ENCODE measurements at places on chromosomes 3 and 15.

DNA sequence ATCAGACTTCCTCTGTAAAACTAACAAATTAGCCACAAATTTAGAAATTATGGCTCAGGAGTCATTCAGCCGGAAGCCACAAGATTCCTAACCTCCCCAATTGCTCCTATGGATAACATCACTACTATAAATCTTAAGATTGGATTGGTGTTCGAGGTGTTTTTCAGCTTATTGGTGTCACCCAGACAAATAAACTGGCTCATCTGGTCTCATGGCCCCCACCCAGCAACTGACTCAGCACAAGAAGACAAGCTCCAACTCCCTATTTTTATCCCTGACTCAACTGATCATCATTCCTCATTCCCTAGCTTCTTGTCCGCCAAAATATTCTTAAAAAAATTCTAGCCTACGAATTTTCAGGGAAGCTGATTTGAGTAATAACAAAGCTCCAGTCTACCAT, 135.1 kb upstream of the STRIT1 start:
- DNase-seq: no peak

- no peak for DNase-seq
These were observed 5.3 kb upstream of the CTNNB1 start for GRCh38 chr3:41193794-41194539.

- DNase-seq: no peak
These were observed 394.5 kb downstream of the SHQ1 start for GRCh38 chr3:72453706-72454105.

GRCh38 chr3:14798231-14798630, 20.5 kb upstream of the FGD5 start:
- DNase-seq: no peak

GRCh38 chr3:127250032-127250431, 37.8 kb downstream of the PRR20G start:
- no peak for DNase-seq

DNA sequence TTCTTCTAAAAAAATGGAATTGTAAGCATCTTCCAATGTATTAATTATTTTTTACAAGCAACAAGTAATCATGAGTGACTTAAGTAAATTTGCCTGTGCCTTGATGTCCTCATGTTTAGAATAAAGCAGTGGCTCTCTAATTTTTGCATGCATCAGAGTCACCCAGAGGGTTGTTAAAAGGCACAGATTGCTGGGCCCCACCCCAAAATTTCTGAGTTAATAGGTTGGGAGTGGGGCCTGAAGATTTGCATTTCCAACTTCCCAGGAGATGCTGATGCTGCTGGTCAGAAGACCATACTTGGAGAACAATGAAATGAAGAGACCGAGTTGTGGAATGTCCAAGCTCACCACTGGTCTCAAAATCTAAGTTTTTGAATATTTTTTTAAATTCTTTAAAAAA, 70.2 kb downstream of the ARHGAP31 start:
- DNase-seq: no peak

- no peak for DNase-seq
These were observed 11.5 kb downstream of the FETUB start for GRCh38 chr3:186651678-186652215.

- DNase-seq: no peak
These were observed 24.3 kb upstream of the GADL1 start for GRCh38 chr3:30918761-30919160.

DNA sequence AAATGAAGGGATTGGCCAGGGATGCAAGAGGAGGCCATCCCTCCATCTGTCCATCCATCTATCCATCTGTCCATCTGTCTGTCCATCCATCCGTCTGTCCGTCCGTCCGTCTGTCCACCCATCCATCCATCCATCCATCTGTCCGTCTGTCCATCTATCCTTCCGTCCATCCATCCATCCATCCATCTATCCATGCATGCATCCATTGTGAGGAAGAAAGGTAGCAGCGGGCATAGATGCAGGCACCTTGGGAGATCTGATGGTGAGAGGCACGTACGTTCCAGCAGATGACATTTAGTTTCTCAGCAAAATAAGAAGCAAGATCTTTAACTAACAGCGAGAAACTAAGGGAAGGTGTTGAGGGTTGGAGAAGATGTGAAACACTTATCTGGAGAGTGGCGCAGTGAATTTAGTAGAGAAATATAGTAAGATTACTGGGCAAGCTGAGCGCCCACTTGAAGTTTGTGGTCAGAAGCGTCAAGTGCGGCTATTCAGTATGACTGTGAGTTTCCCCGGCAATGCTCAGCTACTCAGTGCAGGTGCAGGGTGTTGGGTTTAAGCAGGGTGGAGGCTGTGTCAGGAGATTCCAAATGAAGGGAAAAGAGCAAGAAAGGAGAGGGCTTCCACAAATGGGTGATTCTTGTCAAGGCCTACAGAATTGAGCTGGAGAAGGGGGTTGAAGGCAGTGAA, 22.4 kb upstream of the SRP14 start:
- no peak for DNase-seq

- no peak for DNase-seq
These were observed 201.5 kb downstream of the UACA start for GRCh38 chr15:70561885-70562284.

DNA sequence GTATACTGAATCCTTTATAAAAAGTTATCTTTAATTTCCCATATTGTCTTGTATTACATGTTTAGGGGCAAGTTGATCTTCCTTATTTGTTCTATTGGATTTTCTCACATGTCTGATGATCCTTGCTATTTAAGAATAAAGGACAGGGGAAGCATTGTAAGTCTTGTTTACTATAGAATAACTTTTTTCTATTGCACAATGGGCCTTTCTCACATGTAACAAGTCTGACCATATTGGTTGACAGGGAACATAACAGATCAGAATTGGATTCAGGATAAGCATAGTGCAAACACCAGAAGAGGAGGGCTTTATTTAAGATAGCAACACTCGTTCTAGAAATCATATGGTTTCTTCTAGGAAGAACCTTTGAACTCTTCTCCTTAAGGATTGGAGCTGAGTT, 257.9 kb upstream of the RBMS3 start:
- no peak for DNase-seq

DNA sequence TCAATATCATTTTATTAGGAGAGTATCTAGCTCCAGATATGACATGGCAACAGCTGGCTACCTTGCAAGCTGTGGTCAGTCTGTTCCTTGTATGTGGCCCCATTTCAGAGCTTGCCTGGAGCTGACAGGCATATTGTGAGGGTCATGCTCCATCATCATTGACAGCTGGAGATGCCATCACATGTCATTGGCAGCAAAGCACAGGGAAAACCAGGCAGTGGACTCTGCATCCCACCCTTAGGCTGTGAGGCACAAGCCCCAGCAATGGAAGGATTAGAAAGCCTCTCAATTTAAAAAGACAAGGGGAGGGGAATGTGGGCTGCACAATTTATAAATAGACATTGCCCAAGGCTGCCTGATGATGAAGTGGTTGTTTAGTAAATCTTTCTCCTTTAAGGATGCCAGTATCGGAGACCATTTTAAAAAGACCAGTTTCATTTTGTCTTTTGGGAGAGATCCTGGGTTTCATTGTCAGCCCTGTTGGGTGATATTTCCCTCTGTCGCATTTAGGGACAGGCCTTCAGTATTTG, 27.9 kb downstream of the LNP1 start:
- no peak for DNase-seq

DNA sequence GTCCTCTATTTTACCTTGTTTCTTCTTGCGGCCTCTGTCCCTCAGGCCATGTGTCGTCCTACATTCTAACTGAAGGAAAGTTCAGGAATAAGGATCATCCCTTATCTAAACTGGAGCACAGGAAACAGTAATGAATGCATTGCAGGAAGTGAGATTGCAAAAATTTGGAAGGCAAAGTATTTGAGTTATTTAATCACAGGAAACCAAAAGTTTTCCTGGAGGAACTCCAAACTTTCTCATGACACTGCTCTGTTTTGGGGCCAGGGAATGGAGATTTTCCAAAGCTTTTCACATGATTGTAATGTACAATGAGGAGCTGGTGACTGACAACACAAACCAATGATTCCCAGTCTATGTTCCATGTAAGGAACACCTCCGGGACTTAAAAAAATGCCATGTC, 57.8 kb upstream of the PLSCR4 start:
- no peak for DNase-seq

DNA sequence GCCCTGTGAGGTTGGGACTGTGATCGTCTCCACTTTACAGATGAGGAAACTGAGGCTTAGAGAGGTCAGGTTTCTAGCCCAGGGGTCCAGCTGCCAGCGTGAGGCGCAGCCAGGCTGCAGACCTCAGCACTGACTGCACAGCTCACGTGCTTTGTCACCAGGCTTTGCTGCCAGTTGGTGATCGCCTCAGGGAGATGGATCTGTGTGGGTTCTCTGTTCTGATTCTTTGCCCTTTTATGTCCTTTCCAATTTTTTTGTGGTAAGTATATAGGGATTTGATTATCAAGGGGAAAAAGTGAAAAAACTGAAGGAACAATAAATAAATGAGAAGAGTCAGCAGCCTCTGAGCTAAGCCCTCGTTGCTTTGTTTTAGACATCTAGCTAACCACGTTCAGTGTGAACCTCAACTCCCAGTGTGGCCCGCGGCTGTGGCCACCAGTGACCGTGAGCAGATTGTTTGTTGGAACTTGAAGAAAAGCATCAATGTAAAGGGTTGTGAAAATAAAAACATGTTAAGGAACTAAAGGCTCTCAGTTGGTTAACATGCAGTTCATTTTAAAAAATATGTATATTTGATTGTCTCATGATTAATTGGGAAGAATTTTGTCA, 117.6 kb downstream of the PDE8A start:
- DNase-seq: no peak

GRCh38 chr3:98733053-98733811, 29.9 kb upstream of the ST3GAL6 start:
- peak; percentile 32 for DNase-seq

All from spinal cord (tissue), 10 donors.